PC-9 (cell line): ENCODE measurements at places on chromosomes 1 and 21. TPM values are rescaled to one million over a fixed set of nuclear protein-coding genes. Genes with fewer than 3 reads are reported as not detected.

DNA sequence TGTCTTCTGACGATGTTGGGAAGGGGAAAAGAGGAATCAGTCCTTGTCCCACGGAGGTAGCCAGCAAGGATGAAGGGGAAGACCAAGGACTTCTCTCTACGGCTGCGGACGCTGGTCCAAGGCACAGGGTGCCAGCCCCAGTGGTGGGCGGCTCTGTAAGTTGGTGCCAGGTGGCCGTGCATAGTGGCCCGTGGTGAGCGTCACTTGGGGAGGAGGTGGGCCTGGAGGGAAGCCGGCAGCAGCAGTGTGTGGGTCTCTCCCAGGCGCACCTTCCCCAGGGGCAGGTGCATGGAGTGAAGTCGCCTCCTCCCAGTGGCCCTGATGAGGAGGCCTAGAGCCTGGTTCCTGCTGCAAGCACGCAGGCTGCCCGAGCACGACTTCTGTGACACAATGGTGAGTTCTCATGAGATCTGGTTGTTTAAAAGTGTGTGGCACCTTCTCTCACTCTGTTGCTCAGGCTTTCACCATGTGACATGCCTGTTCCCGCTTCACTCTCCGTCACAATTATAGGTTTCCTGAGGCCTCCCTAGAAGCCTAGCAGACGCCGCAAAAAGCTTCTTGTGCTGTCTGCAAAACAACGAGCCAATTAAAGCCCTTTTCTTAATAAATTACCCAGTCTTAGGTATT is 43.6 kb upstream of the TIAM1 start:
- DNase-seq = no peak

- DNase-seq = no peak
Observed at GRCh38 chr1:109531826-109532364, 7.8 kb upstream of the GPR61 start.

- no peak for DNase-seq
Observed at GRCh38 chr1:196464480-196464941, 143.7 kb downstream of the KCNT2 start.

DNA sequence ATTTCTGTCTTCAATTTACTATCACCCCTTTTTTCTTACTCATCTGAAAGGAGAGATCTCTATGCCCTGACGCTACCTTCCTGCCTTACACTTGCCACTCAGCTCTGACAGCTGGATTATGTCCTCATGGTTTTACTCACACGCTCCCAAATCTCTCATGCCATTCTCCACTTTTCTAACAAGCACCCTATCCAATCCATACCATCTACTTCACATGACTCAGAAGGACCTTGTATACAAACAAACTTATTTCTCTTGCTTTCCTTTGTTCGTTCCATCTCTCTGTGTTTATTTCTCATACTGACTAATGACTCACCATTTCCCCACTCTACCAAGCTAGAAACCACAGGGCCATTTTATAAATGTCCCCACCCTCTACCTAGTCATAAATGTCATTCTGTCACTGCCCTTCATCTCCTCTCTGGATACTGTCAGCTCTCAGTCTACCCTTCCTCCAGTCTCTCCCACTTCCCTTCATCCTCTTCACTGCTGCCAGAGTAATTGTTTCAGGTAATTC is 87.3 kb downstream of the USP24 start:
- no peak for DNase-seq

Gene GBP6
- total RNA-seq = 2.0 and 2.2 TPM in 2 replicates

Gene ROR1
- total RNA-seq = 16.0 and 19.0 TPM in 2 replicates
